Stimulated activated CD4-positive, alpha-beta T cell treated with anti-CD3 and anti-CD28 coated beads, Interleukin-1b, Interleukin-23, amount 100 ng/mL, for 4 hours (primary cell): ENCODE measurements at places on chromosomes 3 and 15.

DNA sequence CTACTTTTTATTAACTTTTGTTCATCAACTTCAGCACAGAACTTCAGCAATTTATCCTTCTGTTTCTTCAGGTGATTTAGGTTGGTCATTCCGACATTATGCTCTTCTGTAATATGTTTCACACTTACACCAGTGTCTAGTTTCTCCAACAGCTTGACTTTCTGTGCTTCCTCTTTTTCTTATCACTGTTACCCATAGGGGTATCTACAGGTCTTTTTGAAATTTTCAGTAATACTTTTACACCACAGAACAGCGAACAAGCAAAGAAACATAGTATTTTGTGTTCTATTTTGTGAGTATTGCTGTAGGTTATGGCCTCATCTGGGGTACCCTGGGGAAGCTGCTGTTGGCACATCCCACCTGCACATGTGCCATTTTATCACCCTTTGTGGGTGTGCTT is 260.7 kb downstream of the NSUN3 start:
- DNase-seq: no peak

DNA sequence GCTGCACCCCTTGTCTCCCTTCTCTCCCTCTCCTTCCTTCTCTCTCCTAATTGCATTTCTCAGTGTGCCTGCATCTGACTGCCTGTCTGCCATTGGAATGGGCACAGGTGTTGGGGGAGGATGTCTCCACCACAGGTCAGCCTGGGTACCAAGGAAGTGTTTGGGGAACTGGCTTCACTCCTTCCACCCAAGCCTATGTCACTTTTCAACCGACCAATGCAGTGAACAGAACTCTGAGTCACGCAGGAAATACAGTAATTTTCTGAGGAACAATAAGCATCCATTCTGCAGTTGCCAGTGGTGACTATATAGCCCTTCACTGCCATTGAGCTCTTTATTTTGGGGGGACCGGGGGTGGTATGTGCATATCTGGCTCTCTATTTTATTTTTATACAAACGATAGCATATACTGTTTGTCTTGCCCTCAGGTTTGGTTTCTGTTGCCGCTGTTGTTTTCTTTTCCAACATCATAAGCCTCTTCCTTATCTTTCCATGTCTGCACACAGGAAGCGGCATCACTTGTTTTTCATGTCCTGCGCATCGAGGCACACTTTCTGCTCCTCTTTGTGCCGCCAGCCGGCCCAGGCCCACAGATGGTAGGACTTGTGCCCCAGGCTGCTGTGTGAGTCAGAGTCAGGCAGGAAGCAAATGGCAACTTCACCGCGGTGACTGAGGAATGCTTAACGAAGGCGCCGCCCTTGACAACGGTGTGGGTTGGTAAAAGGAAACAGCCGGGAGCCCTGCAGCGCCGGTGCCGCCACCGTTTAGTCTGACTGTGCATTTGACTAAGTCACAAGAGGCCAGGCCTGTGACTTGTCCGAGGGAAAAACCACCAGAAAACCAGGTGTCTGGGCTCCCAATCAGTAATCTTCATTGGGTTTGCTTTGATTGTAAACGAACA is 21.1 kb upstream of the CDCP1 start:
- peak; percentile 79 for DNase-seq

DNA sequence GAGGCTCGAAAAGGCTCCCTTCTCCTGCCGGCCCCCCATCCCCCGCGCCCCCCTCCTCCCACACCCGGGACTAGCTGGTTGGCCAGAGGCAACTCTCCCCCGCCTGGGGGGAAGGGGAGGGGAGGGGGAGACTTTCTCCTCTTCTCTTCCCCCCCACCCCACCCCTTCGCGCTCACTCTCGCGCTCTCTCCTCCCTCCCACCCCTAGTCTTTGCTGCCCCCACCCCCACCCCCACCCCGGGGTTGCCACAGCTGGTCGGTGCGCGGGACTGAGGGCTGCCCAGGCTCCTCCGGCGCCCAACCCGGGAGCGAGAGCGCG is 710 bp downstream of the MECOM start:
- DNase-seq: no peak

- DNase-seq: no peak
These were observed 187.0 kb upstream of the MLF1 start for GRCh38 chr3:158384019-158384418.

DNA sequence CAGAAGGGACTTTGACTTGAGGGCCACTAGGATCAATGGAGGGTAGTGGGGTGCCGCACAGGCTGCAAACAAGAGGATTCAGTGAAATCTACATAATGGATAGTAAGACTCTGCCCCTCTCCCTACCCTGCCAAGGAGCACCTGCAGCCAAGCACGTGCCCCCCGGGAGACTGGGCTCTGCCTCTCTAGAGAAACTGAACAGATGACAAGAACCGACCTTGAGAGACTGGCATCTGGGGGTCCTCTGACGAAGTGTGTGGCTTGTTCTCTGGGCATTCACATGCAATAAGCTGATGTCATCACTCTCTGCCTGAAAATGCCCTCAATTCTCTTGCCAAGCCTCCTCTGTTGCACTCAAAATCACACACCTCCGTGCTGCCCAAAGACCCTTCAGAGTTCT is 132.3 kb downstream of the FAM43A start:
- no peak for DNase-seq

- no peak for DNase-seq
These were observed 30.2 kb downstream of the PTPN23 start for GRCh38 chr3:47410801-47411646.

DNA sequence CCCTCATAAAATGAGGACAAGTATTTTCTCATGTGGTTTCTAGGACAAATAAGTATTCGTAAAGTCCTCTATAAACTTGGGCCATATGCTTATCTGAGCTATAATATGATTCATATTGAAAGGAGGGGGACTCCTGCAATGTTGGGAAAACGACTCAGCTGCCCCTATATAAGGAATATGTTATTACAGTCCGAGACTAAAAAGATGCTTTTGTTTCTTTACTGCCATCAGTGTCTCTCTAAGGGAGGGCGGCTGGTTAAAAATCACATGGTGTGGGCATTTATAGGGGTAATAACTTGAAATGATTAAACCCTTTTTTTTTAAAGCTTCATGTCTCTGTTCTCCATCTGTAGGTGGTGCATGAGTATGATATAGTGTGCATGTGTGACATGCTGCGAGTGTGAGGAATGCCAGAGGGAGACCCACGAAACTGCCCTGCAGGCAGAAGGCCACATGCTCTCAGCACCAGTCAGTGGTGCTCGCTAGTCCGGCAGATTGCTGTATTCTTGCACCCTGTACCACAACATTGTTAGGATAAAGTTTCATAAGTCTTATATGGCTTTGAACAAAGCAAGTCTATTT is 256.0 kb upstream of the CTDSPL start:
- DNase-seq: no peak
